ENCODE measurements at places on chromosomes 11 and 22.

GRCh38 chr11:406796-407650 is 7.8 kb downstream of the SIGIRR start:
- DNase-seq = peak; percentile 90

DNA sequence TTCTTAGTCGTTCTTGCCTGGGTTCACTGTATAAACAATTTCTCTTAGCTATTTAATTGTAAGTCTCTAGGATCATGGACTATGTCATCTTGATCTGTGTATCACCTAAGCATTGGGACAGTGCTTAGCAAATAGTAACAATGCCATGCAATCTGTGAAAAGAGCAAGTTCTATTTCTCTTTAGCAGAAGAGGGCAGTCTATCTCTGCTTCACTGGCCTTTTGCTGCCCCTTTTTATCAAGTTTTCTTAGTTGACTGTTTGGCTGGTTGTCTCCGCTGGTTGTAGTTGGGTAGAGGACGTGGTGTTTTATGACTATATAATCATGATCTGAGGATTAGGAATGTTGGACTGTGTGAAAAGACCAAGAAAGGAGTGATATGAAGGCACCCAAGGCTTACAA is 315.0 kb downstream of the JRKL start:
- no peak for DNase-seq

- DNase-seq = no peak
Measured at GRCh38 chr22:29989446-29989845, 90.8 kb upstream of the HORMAD2 start.

- no peak for DNase-seq
Measured at GRCh38 chr11:5671831-5672230, 13.0 kb downstream of the TRIM5 start.

DNA sequence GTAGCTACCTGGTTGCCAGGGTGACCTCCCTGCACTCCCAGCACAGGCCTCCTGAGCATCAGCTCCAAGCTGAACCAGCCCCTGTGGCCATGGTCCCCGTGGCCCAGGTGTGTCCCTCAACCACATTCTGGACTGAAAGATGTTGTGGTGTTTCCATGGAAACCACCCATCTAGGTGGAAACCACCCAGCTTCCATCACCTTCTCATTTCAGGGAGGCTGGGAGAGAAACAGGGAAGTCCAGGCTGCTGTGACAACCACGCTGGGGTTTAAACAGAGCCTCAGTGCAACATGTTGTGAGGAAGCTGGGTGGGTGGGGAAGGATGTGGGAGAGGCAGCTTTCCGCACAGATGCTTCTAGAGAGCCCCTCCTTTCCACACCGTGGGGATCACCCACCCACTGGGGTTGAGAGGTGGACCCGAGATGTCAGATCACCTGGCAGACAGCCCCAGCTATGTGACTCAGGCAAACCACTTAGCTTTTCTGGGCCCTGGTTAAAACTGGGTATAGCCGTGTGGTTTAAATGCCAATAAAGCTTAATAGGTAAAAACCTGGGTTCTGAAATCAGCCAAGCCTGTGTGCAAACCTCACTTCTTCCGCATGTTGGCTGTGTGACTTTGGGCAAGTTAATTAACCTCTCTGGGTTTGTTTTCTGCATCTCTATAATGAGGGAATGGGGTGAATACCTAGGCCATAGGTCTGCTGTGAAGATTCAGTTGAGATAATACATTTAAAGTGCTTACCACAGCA is 46.4 kb downstream of the CD82 start:
- DNase-seq = no peak

All from OCI-M1 (cell line).